NCI-H510A (cell line): ENCODE measurements at places on chromosomes 2 and 18.
A peak's percentile ranks its signal among the peaks of the same experiment; 100 is the strongest.

- no peak for DNase-seq
Observed at GRCh38 chr2:14654835-14655282, 22.3 kb downstream of the LRATD1 start.

DNA sequence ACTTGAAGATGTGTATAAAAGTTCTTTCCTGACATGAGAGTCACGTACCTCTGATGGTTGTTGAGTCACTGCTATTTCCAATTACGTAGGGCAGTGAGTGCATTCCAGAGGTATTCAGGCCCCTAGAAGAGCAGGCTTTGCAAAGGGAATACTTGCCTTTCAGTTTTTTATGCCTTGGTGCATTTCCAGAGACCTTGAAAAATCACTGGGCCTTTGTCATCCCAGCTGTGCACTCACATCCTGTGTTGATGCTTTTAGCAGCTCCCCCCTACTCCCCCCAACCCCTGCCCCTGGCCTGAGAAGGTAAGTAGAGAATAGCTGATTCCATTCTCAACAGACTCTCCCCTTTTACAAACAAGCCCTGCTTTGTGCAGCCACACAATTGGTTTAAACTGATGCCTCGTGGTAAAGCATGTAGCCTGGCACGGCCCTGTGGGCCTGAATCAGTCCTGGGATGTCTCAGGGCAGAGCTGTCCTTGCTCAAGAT is 174.2 kb downstream of the PRPF40A start:
- DNase-seq = no peak

- DNase-seq = peak; percentile 74
Observed at GRCh38 chr18:76953583-76954233, 131.4 kb downstream of the ZNF236 start.

GRCh38 chr18:68478246-68478645 is 236.7 kb downstream of the TMX3 start:
- no peak for DNase-seq

DNA sequence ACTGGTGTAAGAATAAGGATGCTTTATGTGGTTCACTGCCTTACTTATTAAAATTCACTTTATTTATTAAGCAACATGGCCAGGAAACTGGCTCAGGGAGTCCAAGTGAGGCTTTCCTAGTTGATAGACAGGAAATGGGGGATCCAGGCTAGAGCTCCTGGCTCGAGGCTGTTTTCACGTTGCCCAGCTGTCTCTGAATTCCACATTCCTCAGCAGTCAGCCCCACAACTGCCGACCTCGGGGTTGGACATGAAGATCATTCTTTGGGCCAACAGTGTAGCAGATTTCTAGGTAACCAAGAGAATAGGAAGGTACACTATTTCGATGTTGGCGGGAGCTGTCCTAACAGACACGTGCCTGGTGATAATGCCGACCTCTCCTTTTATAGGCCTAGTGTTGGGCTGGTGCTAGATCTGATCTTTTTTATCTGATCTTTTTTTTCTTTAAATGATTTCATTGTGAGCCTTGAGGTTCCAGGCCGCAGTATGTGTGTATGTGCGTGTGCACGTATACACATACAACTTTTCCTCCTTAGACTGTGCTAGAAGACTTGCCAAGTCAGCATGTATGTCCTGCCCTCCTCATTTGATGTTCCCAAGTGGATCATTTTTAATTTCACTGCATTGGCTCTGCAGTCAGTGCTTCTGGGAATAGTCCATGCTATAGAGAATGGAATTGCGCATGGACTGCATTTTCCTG is 103.5 kb downstream of the CABLES1 start:
- no peak for DNase-seq

GRCh38 chr2:236558993-236559978 is 10.3 kb upstream of the ACKR3 start:
- no peak for DNase-seq

- peak; percentile 12 for DNase-seq
Observed at GRCh38 chr2:109497911-109498870, 115.6 kb downstream of the SEPTIN10 start.

GRCh38 chr2:58046585-58047372 is at the start of gene VRK2:
Gene VRK2 (plus strand): TSS chr2:58046806. CDS start chr2:58048832, 2,026 bp downstream.
- DNase-seq = peak; percentile 94

DNA sequence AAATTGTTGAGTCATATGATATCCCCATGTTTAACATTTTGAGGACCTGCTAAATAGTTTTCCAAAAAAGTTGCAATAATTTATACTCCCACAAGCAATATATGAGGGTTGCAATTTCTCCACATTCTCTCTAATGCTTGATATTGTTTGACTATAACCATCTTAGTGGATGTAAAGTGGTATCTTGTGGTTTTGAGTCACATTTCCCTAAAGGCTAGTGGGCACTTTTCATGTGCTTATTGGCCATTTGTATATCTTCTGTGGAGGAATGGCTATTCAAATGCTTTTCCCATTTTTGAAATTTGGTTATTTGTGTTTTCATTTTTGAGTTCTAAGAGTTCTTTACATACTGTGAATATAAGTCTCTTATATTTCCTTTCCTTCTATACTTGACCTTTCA is 82.7 kb downstream of the SCG2 start:
- no peak for DNase-seq

- DNase-seq = no peak
Observed at GRCh38 chr2:173456960-173457359, 102.3 kb downstream of the CDCA7 start.
